ENCODE measurements at places on chromosomes 6 and 20.

- DNase-seq: no peak
Observed at GRCh38 chr6:47414423-47415167, 63.0 kb upstream of the CD2AP start.

DNA sequence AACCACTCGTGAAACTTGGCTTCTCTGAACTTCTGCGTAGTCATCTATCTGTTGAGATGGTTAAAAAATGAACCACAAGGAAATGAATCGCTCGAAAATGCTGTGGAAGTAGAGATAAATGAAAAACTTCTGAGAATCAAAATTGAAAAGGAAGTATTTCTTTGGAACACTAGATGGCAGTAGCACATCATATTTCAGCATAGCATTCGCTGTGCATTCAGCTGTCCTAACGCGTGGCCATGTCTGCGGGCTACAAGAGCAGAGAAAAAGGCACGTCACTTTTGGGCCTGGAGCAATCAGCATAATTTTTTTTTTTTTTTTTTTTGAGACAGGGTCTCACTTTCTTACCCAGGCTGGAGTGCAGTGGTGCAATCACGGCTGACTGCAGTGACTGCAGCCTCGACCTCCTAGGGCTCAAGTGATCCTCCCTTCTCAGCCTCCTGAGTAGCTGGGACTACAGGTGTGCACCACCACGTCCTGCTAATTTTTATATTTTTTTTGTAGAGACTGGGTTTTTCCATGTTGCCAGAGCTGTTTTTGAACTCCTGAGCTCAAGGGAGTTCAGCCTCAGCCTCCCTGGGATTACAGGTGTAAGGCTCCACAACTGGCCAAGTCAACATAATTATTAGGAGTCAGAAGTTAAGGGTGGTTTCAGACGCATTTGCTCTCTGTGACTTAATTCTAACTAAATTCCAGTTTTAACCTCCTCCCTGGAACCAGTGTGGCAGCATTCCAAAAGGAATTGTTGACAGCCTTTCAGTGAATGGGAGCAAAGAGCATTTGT lies 8.8 kb upstream of the PERP start:
- peak; percentile 72 for DNase-seq

GRCh38 chr20:64247307-64247618 lies 8.3 kb upstream of the PCMTD2 start:
- DNase-seq: no peak

- DNase-seq: no peak
Observed at GRCh38 chr6:44064089-44064947, 62.9 kb downstream of the MRPL14 start.

- DNase-seq: peak; percentile 76
Observed at GRCh38 chr6:111565326-111566221, 40.1 kb downstream of the TRAF3IP2 start.

GRCh38 chr20:62723768-62724450 lies 15.3 kb downstream of the NTSR1 start:
- no peak for DNase-seq

Data from NCI-H1417 (cell line).